Stimulated activated CD8-positive, alpha-beta memory T cell treated with anti-CD3 and anti-CD28 coated beads, Interleukin-4, amount 100 ng/mL, for 48 hours (primary cell): ENCODE measurements at places on chromosomes 12 and 14.

DNA sequence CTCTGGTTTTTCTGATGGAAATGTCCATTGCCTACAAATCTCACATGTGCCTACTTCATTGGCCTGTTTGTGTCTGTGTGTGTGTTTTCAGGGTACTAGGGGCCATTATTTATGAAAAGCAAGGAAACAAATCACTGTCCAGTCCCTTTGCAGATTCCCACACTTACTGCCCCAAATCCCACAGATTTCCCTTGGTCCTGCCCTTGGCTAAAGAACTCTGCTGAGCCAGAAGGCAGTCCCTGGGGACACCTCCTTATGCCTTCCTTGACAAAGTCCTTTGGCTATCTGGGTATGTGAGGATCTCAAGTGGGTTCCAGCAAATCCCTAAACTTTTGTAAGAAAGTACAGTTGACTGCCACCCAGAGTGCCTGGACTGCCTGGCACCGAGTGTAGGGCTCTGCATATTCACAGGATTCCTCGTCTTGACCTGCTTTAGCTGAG is 388.1 kb downstream of the BCAT1 start:
- DNase-seq: no peak

DNA sequence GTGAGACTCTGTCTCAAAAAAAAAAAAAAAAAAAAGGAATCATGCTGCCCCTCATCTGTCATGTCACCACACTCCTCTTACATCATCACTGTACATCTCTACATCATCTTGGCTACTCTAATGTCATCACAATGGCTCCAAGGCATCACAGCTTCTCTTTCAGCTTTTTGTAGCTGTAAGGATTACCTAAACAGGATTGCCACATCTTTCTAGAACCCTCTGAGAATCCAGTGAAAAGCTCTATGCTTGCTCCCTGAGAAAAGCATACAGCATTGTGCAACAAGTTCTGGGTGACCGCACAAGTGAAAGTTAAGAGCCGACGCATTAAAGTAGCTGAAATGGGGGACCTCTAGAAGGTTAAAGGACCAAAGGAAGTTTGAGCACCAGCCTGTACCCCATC is 272.5 kb downstream of the C12orf50 start:
- DNase-seq: no peak

DNA sequence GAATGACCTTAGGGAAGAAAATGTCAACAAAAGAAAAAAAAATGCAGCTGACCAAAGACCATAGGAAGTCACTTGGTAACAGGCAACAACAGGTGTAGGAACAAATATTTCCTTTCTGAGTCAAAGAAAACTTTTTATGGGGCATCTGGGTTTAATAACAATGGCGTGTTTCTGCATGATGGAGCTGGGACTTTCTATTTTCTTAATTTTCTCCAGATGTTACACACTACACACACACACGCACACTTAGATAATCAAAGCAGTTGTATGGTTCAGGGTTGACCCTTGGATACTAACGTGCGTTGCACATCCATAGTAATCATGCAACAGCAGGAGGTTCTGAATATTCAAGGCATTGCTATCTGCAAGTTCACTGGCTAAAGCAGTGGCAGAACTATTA is 47.9 kb upstream of the NTF3 start:
- DNase-seq: no peak

DNA sequence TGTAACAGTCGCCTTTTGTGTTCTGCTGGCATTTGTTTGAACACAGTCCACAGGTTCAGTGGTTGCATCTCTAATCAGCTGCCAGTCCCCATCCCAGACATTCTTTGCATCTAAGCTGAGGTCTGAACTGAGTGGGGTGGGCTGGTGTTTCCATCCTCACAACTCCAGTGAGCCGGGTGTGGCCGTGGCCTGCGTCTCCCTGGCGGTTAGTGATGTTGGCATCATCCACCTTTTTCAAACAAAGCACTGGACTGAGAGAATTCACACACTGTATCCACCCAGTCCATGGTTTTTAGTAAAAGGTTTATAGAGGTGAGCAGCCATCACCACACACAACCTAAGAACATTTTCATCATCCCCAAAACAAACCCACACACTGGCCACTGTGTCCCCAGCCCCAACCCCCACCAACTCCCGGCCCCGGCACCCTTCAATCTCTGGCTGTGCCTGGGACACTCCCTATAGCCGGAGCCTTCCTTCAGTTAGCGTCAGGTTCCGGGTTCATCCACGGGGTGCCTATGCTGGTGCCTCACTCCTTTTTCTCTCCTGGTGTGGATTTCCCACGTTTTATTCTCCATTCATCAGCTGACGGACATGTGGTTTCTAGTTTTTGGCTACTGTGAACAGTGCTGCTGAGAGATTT is 6.5 kb downstream of the DDX51 start:
- no peak for DNase-seq

- no peak for DNase-seq
Measured at GRCh38 chr12:66775871-66776270, 97.0 kb upstream of the GRIP1 start.
